ENCODE measurements at places on chromosomes 6 and 20.

GRCh38 chr20:57835074-57835452 lies 125.2 kb upstream of the PMEPA1 start:
- no peak for DNase-seq

DNA sequence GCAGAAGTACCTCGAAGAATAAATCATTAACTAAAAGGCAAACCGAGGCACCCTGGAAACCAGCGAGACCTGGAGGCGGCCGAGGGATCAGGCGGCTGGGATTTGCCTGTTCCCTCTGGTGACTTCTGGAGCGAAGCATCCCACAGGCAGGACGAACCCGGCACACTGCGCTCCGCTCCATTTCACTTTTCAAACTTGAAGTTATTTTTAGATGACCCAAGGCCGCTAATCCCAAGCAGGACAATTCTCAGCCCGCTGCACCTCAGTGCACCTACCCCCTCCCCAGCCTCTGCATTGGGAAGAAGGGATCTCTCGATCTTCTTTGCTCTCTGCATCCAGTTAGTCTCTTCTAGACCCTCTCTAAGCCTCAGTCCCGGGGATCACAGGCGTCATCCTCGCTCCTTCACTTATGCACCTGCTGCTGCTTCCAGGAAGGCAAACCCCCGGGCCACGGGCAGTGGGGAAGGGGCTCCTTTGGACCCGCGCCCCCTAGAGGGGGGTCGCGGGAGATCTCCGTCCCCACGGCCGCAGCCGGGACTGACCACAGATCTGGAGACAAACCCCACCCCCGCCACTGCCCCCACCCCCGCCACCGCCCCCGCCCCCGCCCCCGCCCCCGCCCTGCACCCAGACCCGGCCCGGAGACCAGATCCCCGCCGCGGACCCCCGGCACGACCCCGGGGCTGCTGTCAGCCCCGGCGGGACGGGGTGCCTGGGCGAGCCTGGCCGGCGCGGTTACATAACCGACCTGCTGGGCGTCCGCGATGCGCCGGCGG lies 636 bp downstream of the RCAN2 start:
- DNase-seq, result no peak

DNA sequence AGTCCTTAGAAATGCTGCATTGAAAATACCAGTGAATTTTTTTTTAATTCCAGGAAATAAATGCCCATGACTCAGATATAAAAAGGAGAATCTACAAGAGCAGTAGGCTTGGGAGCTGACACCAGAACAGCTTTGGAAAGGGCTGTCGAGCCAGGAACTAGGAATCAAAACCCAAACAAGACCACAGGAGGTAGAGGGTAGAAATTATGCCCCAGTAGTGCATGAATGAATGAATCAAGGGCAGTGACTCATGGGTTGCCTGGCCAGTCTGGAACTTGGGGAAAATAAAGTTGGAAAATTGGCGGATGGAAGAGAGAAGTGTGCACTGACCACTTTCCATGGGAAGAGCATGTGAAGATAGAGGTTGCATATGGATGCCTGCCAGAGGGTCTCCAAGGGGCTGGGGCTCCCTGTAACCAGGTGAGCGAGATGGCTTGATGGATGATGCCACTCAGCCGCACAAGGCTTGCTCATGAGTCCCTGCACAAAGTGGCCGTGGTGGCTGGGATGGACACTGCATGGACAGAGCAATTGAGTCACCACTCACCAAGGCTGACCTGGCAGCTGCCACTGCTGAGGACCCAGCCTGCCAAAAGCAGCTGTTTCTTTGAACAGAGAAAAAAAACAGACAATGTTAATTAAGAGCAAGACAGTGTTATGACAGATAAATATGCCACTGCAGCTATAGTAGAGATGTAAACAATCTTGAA lies 15.2 kb upstream of the MCCD1 start:
- no peak for DNase-seq

- DNase-seq, result no peak
Measured at GRCh38 chr6:411402-412145, 20.0 kb downstream of the IRF4 start.

GRCh38 chr20:53884859-53885541 lies 185.4 kb downstream of the BCAS1 start:
- no peak for DNase-seq

DNA sequence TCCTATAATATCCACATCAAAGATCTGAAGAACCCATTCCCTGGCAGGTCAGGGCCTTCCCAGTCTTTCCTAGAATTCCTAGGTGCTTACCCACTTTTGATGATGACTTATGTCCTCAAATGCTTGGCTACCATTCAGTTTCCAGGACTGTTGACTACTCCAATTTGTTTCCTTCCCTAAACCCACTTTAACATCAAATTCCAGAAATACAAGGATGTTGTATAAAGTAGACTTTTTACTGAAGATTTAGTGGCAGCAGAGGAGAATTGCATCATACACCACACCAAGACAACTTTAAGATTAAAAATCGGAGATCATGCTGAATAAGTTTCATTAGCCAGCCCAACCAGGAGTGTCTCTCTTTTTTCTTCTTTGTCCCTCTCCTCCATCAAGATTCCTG lies 203.3 kb upstream of the LAMP5 start:
- DNase-seq, result no peak

GRCh38 chr6:166433096-166433495 lies 50.4 kb upstream of the MPC1 start:
- no peak for DNase-seq

DNA sequence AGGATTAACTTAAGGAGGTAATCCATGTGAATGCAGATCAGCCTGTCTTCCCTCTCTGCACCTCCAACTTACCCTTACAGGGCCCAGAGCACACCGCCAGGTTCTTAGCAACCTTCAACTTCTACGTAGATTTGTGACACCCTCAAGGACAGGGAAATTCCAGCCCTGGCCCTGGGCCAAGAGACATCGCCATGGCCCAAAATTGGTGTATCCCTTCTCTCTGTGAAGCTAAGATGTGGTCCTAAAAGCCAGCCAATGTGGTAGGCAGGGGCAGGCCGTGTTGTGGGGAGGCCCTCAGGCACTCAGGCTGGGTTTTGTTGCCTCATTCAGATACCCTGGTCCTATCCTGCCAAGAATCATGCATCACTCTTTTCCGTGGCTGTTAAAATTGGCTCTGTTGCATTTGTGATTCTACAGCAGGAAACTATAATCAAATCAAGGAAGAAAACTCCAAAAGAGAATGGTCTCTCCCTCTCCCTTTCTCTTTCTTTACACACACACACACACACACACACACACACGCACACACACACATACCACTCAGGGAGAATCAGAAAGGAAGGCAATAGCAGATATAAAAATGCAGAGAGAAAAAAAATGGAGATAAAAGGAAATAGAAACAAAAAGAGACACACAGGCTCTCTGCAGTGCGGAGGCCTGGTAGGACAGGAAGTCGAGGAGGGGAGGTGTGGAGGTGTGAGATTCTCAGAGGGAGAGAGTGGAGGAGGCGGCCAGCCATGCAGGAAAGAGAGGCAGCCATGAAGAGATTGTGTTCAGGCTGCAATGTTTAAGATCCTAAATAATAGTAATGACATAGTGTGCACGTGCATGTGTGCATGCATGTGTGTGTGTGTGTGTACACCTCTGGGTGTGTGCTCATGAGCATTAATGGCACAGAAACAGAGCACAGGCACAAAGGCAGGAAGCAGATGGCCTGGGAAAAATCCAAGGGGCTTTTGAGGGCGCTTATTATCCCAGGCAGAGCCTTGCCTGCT lies 201.8 kb upstream of the LRFN2 start:
- no peak for DNase-seq

DNA sequence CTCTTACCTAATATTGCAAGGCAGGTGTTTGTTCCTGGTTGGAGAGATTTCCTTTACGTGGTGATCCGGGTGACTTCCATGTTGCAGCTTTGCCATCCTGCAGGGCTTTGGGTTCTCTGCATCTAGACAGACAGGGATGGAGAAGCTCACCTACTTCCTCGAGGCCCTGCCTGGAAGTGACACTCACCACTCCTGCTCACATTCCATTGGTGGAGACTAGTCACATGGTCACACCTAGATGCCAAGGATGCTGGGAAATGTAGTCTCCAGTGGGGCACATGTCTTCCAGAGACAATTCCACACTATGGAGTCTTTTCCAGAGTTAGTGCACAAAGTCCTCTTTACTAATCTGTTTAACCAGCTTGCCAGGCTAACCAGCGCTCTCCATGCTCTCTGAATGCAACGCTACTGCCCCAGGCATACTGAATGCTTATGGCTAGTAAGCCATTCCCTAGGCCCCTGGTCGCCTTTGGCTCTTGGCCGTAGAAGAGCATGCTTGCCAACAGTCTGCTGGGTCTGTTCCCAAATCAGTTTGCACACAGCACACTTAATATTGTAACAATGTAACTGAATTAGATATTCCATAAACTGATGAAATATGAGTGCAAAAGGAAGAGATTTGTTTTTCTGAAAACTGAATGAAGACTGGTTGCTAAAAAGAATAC lies 6.7 kb upstream of the KCNK15 start:
- no peak for DNase-seq

- DNase-seq, result no peak
Measured at GRCh38 chr6:4682431-4683097, 93.6 kb upstream of the CDYL start.

- peak; percentile 31 for DNase-seq
Measured at GRCh38 chr6:88780714-88781389, 182.6 kb downstream of the RNGTT start.

- DNase-seq, result no peak
Measured at GRCh38 chr6:49662892-49663261, 26.2 kb upstream of the RHAG start.

DNA sequence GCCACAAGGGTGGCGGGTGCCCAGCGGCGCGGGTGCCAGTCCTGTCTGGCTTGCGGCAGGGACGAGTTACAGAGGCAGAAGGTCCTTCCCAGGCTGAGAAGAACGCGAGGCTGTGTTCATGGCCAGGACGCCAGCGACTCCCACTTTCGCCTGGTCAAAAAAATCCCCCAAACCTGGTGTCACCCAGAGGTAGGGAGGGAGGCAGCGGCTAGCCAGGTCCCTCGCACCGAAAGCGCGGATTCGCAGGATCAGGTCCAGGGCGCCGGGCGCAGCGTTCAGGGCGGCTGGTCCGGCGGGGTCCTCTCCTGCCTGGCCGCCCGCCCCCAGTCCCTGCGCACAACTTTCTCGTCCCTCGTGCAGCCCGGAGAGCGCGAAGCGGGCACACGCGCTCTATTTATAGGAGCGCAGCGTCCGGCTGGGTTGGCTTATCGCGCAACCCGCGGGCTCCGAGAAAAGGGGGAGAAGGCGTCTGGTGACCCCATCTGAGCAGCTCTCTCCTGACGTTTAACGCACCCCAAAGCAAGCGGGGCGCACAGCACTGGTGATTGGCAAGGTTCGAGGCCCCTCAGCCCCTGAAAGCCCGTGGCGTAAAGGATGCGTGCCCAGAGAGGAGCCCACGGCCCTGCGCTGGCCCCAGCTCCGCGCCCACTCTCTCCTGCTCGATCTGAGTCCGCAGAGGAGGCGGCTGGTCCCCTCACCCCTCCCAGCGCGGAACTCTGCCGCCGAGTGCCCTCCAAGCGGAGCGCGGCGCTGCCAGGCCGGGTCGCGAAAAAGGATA lies 519 bp downstream of the CBLN4 start:
- DNase-seq, result no peak

- DNase-seq, result no peak
Measured at GRCh38 chr20:16747291-16747811, 807 bp upstream of the OTOR start.

- no peak for DNase-seq
Measured at GRCh38 chr6:98909236-98909635, 38.5 kb downstream of the FBXL4 start.

DNA sequence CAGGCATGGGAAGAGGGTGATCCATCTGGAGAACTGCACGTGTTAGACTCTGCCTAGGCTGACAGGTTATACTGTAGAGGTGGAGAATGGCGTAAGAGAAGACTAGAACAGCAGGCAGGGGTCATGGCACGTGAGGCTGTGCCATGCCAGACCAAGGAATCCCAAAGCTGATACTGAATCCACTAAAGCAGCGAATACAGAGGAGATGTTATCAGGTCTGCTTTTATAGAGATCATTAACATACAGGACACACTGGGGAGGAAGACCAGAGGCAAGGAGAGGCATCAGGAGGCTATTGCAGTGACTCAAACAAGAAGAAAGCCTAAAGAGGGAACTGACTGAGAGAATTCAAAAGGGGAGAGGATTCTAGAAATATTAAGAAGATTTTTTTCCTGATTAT lies 12.9 kb downstream of the PHACTR1 start:
- DNase-seq, result no peak

DNA sequence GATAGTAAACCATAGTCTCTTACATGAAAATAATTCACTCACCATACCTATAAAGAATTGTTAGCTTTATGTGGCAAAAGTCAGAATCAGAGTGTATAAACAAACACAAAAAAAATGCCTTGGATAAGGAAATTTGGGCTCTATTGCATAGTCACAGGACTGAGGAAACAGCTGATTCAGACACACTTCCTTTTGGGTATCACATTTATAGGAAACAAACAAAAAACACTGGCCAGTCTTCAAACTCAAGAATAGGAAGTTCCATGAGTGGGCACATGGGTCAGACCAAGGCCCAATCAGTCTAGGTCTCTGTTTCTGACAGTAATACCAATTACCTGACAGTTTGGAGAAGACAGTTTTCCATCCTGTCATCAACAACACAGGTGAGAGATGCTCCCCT lies 8.0 kb downstream of the SLC18B1 start:
- DNase-seq, result no peak

- peak; percentile 60 for DNase-seq
Measured at GRCh38 chr6:116190550-116190949, 63.3 kb downstream of the TSPYL4 start.

- no peak for DNase-seq
Measured at GRCh38 chr6:151451417-151451949, 443 bp downstream of the RMND1 start.

GRCh38 chr6:44100088-44100550 lies 27.1 kb downstream of the MRPL14 start:
- no peak for DNase-seq
